ENCODE measurements at places on chromosomes 6 and 20.

GRCh38 chr6:148790817-148791216, 44.0 kb downstream of the UST start:
- no peak for DNase-seq

DNA sequence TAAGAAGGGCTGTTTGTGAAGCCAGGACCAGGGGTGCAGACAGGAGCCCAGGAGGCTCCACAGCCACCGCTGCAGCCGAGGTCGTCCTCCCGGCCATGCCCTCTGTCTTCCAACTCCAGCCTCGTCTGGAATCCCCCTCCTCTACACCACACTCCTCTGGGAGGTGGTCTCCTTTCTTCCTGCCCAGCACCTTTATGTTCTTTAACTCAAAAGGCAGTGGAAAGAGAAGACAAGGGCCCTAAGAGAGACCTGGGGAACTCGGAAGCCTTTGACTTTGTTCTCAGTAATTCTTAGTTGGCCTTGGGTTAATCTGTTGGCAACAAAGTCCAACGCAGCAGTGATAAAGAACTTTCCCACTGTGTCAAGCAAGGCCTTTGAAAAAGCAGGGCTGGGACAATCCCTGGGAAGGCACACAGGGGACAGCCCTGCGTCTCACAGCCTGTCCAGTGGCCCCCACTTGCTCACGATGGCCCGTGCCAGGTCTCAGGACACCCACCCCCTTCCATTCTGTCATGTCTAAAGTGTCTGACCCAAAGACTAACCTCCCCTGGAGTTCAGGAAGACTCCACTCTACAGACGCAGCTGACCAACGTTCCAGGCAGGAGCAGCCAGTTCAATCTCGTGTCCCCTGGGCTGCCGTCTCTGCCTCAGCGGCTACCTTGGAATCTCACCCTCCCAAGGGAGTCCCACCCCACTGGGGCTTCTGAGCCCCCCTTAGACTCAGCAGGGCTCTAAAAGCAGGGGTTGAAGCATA, 42.8 kb upstream of the FAM50B start:
- DNase-seq: no peak

- DNase-seq: no peak
Measured at GRCh38 chr6:100701728-100702127, 179.4 kb downstream of the ASCC3 start.

DNA sequence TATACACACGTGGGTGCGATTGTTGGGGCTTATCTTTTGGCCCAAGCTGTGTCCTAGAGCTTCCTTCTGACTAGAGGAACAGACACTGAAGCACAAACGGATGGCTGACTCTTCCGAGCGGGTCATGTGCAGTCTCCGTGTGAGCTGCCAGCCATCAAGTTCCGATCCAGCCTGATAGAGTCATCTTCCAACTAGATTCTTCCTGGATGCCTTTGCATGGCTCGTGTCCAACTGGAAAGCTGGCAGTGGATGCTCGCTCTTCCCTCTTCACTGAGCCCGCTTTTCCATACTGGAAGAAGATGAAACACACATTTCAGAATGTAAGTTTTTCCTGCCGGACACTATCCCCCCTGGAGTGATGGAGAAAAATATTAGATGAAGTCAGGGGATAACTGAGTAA, 148.1 kb downstream of the SCML4 start:
- DNase-seq: no peak

- no peak for DNase-seq
Measured at GRCh38 chr20:20680991-20681508, 31.4 kb downstream of the RALGAPA2 start.

DNA sequence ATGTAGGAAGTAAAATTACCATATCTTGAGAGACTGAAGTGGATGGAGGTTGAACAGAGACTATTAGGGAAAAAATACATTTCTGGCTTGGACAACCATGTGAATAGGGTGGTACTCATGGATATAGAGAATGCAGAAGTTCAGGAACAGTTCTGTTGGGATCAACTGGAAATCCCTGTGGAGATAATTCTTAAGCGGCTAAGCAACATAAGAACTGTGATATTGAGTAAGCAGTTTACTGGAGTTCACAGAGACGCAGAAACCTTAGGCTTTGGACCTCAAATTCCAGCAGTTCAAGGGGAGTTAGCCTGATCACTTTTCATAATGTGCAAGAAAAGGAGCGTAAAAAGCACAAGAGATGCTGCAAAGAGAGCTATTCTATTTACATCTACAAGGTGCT, 23.6 kb upstream of the SLC17A4 start:
- no peak for DNase-seq

GRCh38 chr20:23379772-23380171, 17.8 kb downstream of the GZF1 start:
- DNase-seq: no peak

DNA sequence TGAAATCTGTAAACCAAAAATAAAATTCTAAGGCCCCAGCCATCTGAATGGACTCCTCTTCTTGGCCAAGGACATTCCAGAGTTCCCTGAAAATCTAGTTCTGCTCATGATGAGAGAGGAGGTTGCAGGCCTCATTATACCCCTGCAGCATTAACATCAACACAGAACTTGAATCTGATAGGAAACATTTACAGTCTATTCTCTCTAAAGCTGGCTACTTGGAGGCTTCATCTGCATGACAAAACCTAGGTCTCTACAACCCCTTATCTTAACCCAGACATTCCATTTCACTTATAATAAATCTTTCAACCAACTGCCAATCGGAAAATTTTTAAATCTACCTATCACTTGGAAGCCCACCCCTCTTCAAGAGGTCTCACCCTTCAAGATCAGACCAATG, 15.7 kb downstream of the RTN4IP1 start:
- no peak for DNase-seq

DNA sequence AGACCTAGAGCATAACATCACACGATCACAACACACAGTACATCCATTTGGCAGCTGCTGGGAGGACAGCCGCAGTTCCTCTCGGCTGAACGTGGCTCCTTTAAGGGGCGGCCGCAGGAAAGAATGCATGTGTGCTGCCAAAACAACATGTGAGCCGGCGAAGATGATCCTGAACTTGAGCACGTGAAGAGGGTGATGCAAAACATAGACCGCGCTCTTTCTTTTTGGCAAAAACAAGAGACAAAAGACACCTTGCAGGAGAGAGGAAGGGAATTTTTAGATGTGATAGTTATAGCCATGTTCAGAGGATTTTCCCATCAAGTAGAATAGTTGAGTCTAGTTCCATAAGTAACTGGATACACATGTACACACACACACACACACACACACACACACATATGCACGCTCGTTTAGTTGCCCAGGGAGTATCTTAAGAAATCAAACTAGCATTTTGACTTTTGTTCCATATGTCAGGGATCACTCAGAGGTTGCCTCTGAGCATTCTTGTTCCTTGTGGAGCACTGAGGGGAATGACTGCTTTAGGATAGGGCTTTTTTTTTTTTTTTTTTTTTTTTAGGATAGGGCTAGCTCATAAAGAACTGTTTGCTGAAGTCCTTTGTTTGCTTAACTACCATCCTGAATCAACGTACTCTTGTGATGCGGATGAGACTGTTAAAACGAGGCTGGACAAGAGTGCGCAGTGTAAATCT, 21.7 kb upstream of the RANBP9 start:
- DNase-seq: no peak
